ENCODE measurements at places on chromosomes 1 and 21.

GRCh38 chr1:94032637-94033036 is 88.3 kb downstream of the ABCA4 start:
- no peak for DNase-seq

- DNase-seq: peak; percentile 8
Measured at GRCh38 chr1:155598842-155599331, 11.1 kb upstream of the MSTO1 start.

DNA sequence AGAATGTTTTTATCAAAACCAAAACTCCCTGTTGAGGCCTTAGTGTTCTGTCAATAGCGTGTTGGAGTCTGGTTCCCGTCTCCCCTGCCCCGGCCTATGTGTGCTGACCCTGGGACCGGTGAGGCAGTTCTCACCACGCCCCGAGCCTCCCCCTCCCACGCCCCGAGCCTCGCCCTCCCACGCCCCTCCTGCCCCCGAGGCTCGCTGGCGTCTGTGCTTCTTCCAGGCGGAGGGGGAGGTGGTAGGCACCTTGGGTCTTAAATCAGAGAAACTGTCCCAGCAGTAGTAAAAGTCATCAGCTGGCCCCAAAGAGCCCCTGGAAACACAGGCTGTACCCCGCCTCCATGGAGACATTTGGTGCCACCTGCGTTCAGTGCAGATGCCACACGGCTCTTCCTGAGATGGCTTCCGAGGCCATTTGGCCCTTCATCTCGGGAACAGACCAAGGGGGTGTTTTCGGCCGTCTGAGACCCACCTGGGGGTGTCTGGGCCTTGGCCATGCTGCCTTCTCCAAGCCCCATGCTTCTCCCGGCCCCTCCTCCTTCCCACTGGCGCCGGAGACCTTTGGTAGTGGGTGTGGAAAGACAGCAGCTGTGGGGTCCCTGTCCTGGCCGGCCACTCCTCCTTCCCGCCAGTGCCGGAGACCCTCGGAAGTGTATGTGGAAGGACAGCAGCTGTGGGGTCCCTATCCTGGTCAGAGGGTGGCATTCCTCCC is 44.7 kb downstream of the SKI start:
- no peak for DNase-seq

DNA sequence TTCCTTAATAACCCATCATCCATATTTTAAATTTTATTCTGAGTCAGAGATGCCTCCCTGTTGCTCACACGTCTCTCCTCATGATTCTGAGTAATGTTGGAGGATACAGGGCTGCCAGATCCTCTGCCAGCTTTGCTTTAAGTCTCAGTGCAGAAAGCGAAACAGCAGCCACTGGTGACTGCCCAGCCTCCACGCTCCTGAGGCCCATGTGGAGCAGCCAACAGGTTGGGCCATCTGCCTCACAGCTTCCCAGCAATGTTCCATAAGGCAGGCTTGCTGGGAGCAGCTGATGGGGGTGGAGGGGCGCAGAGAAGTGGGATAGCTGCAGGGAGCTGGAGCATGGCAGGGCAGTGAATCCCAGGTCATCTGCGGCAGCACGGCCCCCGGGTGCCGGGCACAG is 104.2 kb downstream of the IGSF21 start:
- no peak for DNase-seq

DNA sequence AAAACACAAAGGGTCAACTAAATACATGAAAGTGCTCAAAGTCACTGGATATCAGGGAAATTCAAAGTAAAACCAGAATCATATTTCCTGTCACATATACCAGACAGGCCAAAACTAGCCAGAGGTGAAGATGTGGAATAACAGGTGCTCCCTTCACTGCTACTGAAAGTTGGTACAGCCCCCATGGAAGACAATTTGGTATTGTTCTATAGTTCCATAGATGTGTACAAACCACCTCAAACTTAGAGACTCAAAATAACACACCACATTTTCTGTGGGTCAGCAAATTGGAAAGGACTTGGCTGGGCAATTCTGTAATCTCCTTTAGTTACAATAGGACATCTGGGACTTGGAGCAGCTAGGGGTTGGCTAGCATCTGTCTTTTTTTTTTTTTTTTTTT is 24.5 kb upstream of the SOAT1 start:
- no peak for DNase-seq

GRCh38 chr1:1024149-1024770 is 4.3 kb downstream of the AGRN start:
- no peak for DNase-seq

- no peak for DNase-seq
Measured at GRCh38 chr1:173411835-173412742, 65.0 kb upstream of the PRDX6 start.

GRCh38 chr21:45454060-45454925 is 49.3 kb downstream of the COL18A1 start:
- no peak for DNase-seq

DNA sequence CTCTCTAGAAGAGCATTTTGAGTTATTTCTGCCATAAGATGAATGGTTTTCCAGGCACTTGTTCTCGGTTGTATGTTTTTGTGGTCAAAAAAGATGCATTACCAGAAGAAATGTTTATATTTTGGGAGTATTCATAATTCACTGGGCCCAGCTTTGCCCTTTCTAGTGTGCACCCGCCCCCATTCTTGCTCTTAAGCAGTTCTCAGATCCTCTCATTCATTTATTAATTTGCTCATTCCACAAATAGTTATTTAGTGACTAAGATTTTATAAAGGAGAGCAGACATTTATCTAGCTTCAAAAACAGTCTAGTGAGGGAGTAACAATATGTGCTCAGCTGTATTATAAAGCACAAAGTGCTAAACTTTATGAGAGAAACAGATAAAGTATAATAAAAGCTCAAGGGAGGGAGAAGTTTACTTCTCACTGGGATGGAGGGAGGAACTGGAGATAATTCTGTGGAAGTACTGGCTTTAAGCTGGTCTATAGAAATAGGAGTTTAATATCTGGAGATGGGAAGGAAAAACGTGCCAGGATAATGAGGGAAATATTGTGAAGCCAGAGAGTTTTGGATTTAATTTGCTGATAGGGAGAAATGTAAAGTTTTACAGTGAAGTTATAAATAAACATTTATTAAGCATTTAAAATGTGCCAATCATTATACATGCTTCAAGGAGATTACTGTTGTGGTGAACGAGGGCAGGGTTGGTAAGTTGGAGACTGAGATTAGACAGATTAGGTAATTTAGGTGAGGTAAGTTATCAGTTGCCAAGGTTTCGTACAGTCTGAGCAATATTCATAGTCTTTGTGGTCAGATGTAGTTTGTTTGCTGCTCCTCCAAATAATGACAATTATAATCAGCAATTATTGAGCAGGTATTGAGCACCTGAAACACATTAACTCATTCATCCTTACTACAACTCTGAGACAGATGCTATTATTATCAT is 9.1 kb upstream of the MACF1 start:
- DNase-seq: no peak

GRCh38 chr1:89611721-89612120 is 21.2 kb upstream of the LRRC8C start:
- DNase-seq: no peak

All from CMK (cell line).